ENCODE measurements at places on chromosomes 11 and 22.

- DNase-seq = no peak
Observed at GRCh38 chr22:23519442-23520157, 60.5 kb downstream of the IGLL1 start.

DNA sequence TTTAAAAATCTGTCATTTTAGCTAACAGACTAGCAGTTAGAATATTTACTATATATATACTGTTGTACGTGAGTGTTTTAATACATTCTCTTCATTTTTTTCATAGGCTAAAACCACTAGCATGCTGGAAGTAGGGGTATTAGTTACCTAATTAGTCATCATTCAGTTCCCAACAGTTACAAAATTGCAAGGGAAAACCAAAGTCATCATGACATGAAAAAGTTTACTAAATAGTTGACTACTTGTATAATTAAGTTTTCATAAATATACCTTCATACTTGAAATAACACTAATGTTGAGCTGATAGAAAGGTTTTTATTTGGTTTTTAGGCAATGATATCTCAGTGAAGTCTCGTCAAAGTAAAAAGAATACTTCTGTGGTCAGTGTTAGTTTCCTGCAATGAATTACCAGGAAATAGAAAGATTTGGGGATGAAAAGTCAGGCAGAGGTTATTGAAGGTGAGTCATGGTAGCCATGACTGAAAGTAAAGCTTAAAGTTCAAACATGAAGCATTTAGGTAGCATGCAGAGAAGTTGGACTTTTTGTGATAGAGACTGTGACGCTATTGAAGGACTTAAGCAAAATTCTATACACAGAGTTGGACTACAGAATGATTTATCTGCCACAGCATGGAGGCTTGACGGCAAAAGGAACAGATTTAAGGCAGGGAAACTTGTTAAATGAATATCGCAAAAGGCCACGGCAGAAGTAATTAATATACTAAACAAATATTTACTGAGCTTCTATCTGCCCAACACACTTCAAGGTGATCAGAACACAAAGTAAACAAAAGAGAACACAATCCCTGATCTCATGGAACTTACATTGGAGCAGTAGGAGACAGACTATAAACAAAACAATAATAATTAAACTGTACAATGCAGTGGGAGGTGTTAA lies 828.1 kb upstream of the FAT3 start:
- DNase-seq = no peak

- no peak for DNase-seq
Observed at GRCh38 chr11:108824545-108824944, 159.7 kb downstream of the DDX10 start.

DNA sequence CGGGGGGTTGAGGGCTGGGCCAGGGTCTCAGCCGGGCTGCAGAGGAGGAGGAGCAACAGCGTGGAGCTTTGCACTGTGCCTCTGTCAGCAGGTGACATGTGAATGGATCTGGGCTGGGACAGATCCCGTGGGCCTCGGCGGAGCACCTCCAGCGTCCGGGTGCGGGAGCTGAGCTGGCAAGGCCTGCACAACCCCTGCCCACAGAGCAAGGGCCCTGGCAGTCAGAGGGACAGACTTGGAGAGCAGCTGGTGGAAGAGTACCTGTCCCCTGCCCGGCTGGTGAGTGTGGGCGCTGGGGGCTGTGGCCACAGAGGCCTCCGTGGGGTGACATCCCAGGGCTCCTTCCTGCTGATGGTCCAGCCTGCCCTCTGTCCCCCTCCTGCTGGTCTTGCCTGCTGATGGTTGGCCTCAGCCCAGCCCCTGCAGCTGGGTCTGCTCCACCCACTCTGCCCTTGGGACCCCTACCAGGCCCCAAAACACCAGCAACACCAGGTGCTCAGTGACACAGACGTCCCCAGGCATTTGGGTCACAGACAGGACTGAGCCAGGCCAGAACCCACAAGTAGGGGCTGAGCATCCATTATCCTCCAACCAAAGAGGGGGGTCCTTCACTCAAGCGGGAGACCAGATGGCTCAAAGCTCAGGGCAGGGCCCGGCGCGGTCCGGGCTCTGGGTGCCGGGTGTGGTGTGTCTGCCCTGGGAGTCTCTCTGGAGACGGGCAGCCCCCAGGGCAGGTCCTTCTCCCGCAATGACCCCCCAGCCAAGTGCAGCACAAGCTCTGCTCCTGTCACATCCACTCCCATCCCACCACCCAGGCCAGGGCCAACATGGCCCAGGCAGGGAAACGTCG lies 3.5 kb downstream of the LRRC56 start:
- no peak for DNase-seq

GRCh38 chr11:450809-451451 lies 851 bp downstream of the PTDSS2 start:
- DNase-seq = peak; percentile 63

- no peak for DNase-seq
Observed at GRCh38 chr11:83072350-83073242, 899 bp upstream of the RAB30 start.

GRCh38 chr11:123344790-123345357 lies 85.2 kb upstream of the GRAMD1B start:
- no peak for DNase-seq

GRCh38 chr11:96065379-96065778 lies 141.5 kb upstream of the MTMR2 start:
- DNase-seq = no peak

DNA sequence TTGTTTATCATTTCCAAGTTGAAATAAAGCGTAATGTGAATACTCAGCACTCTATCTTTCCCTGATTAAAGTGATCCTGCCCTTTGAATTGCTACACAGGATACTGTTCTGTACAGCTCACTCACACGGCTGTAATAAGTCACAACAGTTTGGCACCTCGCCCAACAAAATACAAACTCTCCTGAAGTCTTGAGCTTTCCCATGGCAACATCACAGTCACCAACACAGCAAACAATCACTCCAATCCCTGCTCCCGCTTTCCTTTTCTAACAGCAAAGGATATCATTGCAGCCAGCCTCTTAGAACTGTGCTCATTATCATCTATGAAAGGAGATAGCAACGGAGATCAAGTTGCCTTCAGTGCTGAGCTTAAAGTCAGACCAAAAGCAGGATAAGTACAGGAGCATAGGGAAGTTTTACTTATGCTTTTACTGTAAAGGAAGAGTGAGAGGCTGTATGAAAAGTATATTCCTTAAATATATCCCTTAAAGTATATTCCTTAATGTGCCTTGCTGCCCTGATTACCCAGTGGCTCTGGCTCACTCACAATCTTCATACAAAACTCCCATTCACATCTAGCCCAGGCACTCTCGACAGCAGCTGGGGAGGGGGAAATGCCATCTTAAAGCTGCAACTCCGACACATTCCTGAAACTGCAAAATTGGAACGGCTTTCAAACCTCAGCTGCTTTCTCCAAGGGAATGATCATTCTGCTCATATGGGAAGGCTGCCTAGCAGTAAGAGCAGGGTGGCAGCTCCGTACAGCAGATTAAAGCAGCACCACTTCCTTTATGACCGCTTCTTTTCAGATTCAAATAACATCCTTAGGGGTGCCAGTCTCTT lies 35.8 kb downstream of the MAML2 start:
- no peak for DNase-seq

DNA sequence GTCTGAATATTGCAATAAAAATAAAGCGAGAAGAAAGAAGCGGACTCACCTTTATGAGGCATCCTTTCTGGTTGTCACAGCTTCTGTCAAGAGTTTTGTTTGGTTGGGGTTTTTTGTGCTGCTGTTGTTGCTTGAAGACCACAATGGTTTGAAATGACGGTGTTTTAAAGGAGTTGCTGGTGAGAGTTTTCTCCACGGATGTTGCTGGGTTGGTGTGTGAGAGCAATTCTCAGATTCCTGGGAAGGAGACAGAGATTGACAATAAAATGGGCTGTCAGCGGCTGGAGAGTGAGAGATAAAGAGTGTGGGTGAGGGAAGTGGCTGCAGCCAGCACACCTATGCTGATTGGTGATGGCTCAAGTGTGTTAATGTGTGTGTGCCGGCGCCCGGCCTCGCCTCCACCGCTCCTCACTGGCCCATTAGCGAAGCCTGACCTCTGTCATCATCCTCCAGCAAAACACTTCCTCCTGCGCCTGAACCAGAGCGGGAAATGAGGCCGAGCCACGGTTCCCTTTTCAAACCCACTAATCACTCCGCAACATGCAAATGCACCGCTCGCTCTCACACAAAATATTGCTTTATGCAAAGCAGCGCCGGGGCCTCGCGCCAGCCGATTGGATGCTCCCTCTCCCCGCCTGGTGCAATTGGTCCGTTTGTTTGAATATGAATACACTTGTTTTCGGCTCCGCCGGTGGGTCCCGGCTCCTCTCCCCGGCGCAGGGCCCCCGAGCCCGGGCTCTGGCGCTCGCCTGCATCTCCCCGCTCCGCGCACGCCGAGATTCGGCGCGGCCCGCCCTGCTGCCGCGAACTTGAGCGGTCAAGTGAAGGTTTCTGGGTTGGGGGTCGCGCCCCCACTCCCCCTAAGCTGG lies at the start of gene PAX6:
PAX6 (minus strand) TSS at position 544 of the 869 bp plus-strand sequence. CDS start 4,911 bp downstream, outside the sequence.
- no peak for DNase-seq

GRCh38 chr22:35544189-35544588 lies 3.6 kb downstream of the RASD2 start:
- DNase-seq = no peak

- no peak for DNase-seq
Observed at GRCh38 chr11:117647872-117648271, 149.1 kb downstream of the DSCAML1 start.

- DNase-seq = no peak
Observed at GRCh38 chr11:133724116-133724515, 121.2 kb downstream of the SPATA19 start.

GRCh38 chr11:21794306-21794705 lies 398.6 kb upstream of the ANO5 start:
- DNase-seq = no peak

DNA sequence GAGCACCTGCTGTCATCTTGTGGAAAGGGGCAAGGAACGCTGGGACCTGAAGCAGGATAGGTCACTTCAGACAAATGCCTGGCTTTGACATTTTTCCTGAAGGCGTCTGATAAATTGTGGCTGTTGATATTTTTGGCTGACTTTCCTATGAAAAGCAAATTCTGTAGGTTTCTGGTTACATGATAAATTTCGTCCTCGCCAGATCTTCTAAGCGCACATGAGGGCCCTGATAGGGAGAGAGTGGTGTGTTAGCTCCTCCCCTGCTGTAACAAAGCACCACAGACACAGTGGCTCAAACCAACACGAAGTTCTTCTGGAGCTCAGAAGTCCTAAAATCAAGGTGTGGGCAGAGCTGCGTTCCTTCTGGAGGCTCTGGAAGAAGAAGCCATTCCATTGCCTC lies 19.6 kb downstream of the APOL4 start:
- no peak for DNase-seq

GRCh38 chr11:67040147-67040546 lies 16.5 kb upstream of the RHOD start:
- no peak for DNase-seq
